Uterus (tissue), 4 donors: ENCODE measurements at places on chromosomes 5 and 9. TPM values are rescaled to one million over a fixed set of nuclear protein-coding genes. Genes with fewer than 3 reads are reported as not detected.
A peak's percentile ranks its signal among the peaks of the same experiment; 100 is the strongest.

DNA sequence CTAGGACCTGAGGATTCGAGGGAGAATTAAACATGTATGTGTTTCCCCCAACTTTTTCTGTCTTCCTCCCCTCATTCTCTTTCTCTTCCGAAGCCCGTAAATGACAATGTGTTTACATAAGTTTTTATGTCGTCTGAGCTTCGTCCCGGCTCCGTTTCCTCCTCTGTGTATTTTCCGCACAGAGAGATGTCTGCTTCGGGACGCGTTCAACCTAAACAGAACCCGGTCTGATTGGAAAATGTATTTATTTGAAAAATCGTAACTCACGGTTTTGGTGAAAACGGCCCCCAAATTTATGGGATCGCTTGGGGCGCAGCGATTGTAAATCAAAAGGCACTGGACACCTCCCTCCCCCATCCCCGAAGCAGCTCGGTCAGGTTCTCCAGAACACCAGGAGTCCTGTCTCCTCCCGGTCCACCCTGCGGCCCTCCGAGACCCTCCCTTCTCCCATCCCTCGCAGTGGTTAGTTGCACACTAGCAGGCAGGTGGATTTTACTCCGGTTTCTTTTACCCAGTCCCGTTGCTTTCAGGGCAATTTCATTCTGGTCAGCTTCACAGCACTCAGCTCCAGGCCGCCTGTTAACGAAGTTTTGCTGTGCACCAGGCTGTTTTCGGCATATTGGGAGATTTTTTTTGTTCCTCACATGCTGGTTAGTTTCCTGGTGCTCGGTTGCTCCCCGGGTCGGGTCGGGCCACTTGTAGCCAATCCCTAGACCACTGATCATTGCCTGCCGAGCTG lies 5.8 kb upstream of the HAND1 start:
- H3K4me3 ChIP-seq: no peak overlapping the region
- H3K27me3 ChIP-seq: peaks cover 40% of the 10 kb centered on the region
- no peak for DNase-seq
- no peak overlapping the region for H3K27ac ChIP-seq
- H3K4me1 ChIP-seq: no peaks in the 10 kb centered on the region

DNA sequence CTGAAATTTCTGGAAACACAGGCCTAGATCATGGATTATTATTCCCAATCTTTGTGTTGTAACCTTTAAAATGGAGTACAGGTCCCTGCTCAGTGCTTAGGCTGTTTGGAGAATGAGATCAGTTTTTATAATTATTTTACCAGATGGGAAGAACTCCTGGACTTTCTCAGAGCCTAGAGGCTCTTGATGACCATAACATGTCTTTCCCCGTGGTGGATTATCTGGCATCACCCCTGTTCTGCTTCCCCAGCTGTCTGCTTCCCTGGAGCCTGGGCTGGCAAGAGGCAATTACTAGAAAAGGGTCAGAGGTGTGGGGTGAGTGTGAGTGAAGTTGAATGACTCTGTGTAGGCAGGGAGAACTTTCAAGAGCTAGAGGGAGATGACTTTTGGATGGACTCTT lies 143.0 kb downstream of the CARTPT start:
- no peak overlapping the region for H3K4me3 ChIP-seq
- no peak for DNase-seq
- no peak overlapping the region for H3K27ac ChIP-seq
- H3K4me1 ChIP-seq: no peaks in the 10 kb centered on the region

GRCh38 chr5:113038714-113039113 lies 62.1 kb downstream of the DCP2 start:
- no peaks in the 10 kb centered on the region for H3K27me3 ChIP-seq
- H3K27ac ChIP-seq: no peak overlapping the region
- no peaks in the 10 kb centered on the region for H3K4me1 ChIP-seq
- no peak overlapping the region for H3K4me3 ChIP-seq
- H3K36me3 ChIP-seq: no peaks in the 10 kb centered on the region
- DNase-seq: no peak

DNA sequence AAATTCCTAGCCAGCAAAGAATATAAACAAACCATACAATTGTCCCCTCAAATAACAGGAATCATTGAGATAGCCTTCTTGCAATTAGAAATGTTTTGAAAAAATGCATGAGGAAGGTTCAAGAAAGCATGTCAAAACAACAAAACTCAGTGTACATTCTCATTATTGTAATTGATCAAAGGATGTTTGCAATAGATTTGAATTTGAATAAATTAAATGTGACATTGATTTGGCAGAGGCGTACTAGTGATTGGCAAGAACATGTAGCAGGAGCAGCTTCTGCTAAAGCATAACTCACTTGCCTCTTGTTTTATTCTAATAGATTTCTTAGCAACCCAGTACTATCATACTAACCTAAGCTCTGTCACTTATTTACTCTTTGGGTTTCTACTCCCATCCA lies 19.9 kb downstream of the SMIM15 start:
- H3K4me3 ChIP-seq: no peak overlapping the region
- H3K27me3 ChIP-seq: no peaks in the 10 kb centered on the region
- H3K36me3 ChIP-seq: no peaks in the 10 kb centered on the region
- H3K27ac ChIP-seq: no peak overlapping the region
- H3K4me1 ChIP-seq: no peaks in the 10 kb centered on the region

- no peak overlapping the region for H3K4me3 ChIP-seq
- H3K27ac ChIP-seq: peak overlapping the region; percentile 93
- no peaks in the 10 kb centered on the region for H3K27me3 ChIP-seq
- DNase-seq: no peak
- H3K36me3 ChIP-seq: no peaks in the 10 kb centered on the region
Observed at GRCh38 chr9:127422133-127422782, 1.9 kb upstream of the ZNF79 start.

- peaks cover 12% of the 10 kb centered on the region for H3K27me3 ChIP-seq
- no peaks in the 10 kb centered on the region for H3K36me3 ChIP-seq
- DNase-seq: no peak
- H3K4me3 ChIP-seq: no peak overlapping the region
Observed at GRCh38 chr9:124764774-124765438, 6.2 kb downstream of the NR6A1 start.

- no peak overlapping the region for H3K27ac ChIP-seq
- H3K4me1 ChIP-seq: peaks cover 7% of the 10 kb centered on the region
- no peaks in the 10 kb centered on the region for H3K27me3 ChIP-seq
- H3K4me3 ChIP-seq: no peak overlapping the region
- DNase-seq: no peak
- no peaks in the 10 kb centered on the region for H3K36me3 ChIP-seq
Observed at GRCh38 chr9:135887021-135887507, 20.3 kb downstream of the CAMSAP1 start.

DNA sequence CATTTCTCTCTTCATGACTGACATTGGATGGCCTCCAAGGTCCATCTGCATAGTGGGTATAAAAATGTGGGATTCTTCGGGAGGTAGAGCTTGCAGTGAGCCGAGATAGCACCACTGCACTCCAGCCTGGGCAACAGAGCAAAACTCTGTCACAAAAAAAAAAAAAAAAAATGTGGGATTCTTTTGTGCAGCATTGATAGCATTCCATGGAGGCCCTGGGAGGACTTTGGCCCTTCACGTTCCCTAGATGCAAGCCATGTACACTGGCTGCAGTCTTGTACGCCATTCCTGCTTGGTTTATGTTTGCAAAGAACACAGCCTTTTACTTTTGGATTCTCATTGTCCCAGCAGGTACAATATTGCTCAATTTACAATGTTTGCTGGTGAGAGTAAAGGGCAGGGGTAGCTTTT lies 157.8 kb downstream of the SLCO4C1 start:
- H3K4me1 ChIP-seq: no peaks in the 10 kb centered on the region
- H3K27me3 ChIP-seq: no peaks in the 10 kb centered on the region
- DNase-seq: no peak
- no peak overlapping the region for H3K4me3 ChIP-seq
- no peak overlapping the region for H3K27ac ChIP-seq

DNA sequence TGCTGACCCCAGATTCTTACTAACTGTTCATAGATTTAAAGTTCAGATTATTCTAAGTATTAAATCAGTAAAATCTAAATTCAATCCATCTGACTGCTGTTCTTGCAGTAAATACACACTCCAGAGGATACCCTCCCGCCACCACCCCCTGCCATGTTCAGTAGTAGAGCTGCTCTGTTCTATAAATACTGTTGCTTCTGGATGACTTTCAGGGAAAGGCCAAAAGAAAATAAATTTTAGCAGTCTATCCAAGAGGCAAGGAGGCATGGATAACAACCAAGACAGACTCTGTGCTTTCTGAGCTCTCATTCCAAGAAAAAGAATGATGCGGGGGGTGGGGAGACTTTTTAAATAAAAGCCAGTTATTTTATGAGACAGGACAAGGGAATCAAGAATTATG lies 115.1 kb downstream of the ADAMTS6 start:
- DNase-seq: no peak
- H3K36me3 ChIP-seq: no peaks in the 10 kb centered on the region
- no peak overlapping the region for H3K27ac ChIP-seq
- no peaks in the 10 kb centered on the region for H3K4me1 ChIP-seq

DNA sequence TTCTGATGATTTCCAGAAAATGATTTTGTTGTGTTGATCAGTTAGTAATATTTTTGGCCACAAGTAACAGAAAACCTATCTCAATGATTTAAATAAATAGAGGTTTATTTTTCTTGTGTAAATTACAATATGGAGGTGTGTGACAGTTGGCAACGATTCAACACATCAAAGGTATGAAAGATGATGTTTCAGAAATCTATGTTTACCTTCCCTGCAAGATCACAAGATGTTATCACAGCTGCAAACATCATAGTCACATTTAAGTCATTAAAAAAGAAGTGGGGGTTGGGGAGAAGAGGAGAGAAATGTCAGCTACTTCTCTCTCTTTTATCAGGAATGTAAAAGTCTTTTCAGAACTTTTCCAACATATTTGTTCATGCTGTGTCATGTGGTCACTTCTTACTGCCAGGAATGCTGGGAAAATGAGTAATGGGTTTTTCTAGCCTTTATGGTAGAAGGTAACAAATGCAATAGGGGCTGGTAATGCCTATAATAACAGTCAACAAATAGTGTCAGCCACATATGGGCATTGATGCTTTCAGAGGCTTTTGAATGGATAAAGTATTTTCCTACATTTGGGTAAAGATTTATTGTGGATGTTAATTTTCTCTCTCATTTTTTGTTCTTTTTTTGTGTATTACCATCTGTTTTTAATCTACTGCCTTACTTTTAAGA lies 742.7 kb downstream of the TLE1 start:
- no peaks in the 10 kb centered on the region for H3K27me3 ChIP-seq
- no peaks in the 10 kb centered on the region for H3K36me3 ChIP-seq
- no peak overlapping the region for H3K4me3 ChIP-seq
- DNase-seq: no peak
- peak overlapping the region; percentile 47 for H3K27ac ChIP-seq
- H3K4me1 ChIP-seq: peaks cover 3% of the 10 kb centered on the region

GRCh38 chr5:165627548-165628170 lies 2122.2 kb downstream of the MAT2B start:
- no peak overlapping the region for H3K4me3 ChIP-seq
- no peak for DNase-seq
- H3K27me3 ChIP-seq: no peaks in the 10 kb centered on the region
- no peaks in the 10 kb centered on the region for H3K4me1 ChIP-seq
- no peaks in the 10 kb centered on the region for H3K36me3 ChIP-seq

GRCh38 chr9:137423514-137424291 lies 510 bp downstream of the NOXA1 start:
- peak; percentile 41 for DNase-seq
- H3K36me3 ChIP-seq: no peaks in the 10 kb centered on the region
- peak overlapping the region; percentile 98 for H3K4me3 ChIP-seq
- H3K4me1 ChIP-seq: no peaks in the 10 kb centered on the region

DNA sequence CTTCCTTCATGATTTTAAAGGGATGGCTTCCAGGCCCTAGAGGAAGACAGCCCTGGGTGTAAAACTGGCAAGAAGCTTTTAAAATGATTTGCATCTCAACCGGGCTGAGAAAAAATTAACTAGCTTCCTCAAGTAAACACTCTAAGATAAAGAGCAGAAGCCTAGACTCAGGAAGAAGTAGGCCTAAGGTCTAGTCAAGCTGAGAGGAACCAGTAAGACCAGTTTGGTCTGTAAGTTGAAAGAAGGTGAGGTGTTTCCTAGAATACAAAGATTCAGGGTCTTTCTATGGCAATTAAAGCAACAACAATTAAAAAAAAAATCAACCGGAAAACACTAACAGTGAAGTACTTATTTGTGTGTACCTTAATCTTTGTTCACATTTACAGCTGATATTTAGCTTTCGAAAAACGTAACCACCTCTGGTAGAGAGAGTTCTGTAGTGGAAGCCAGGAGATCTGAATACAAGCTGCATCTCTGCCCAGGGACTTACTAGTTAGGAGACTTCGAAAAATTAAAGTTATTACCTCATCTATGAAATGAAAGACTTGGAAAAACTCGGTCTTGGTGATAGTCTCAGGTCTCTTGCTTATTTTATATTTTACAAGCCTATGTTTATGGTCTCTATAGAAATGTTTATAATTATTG lies 75.7 kb downstream of the TUSC1 start:
- H3K36me3 ChIP-seq: no peaks in the 10 kb centered on the region
- no peak for DNase-seq
- no peaks in the 10 kb centered on the region for H3K27me3 ChIP-seq
- no peak overlapping the region for H3K27ac ChIP-seq
- H3K4me1 ChIP-seq: no peaks in the 10 kb centered on the region

- no peaks in the 10 kb centered on the region for H3K4me1 ChIP-seq
- no peak overlapping the region for H3K4me3 ChIP-seq
- no peaks in the 10 kb centered on the region for H3K27me3 ChIP-seq
- H3K27ac ChIP-seq: no peak overlapping the region
- DNase-seq: no peak
- H3K36me3 ChIP-seq: no peaks in the 10 kb centered on the region
Observed at GRCh38 chr5:43335681-43336080, 22.5 kb upstream of the HMGCS1 start.

Gene LRRC14B
- total RNA-seq: not detected

Gene OR2V2
- not detected for total RNA-seq

Gene OR1Q1
- total RNA-seq: not detected

Gene CSF1R
- total RNA-seq: 1.0 TPM

Gene C5orf58
- total RNA-seq: not detected

Gene ASS1
- 78.4 TPM for total RNA-seq

Gene ADAMTSL1
- total RNA-seq: 164 TPM

Gene CDKN2A
- not detected for total RNA-seq

Gene TBC1D13
- total RNA-seq: 21.8 TPM

Gene SLC1A1
- total RNA-seq: 14.1 TPM

Gene TAF11L10
- not detected for total RNA-seq

Gene DBN1
- total RNA-seq: 107 TPM

Gene IL7R
- 1.3 TPM for total RNA-seq

Gene SWI5
- 18.0 TPM for total RNA-seq

Gene GOLM1
- 11.3 TPM for total RNA-seq
